IMR-90 (cell line): ENCODE measurements at places on chromosomes 3 and 15. TPM values are rescaled to one million over a fixed set of nuclear protein-coding genes. Genes with fewer than 3 reads are reported as not detected.

DNA sequence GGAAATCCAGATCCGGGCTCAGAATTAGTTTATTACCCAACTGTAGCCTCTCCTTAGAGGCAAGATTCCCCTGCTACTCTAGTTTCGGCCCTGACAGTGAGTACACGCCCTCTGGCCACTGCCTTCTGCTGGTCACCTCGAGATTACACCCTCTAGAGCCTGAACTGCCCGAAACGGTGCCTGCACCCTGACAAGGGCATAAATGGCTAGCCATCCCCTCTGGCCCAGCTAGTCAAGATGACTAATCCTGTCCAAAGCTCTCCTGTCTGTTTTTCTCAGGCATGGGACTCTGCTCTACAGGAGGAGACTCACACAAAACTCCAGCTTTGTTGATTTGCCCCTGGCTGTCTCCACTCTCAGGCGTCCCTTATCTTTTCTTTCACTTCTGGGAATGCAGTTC is 150.5 kb upstream of the UBE2E2 start:
- DNase-seq, result no peak

GRCh38 chr3:168186293-168186983 is 90.7 kb upstream of the GOLIM4 start:
- DNase-seq, result peak; percentile 16

The THAP10 gene
- 2.8 and 3.0 TPM in 2 replicates for polyA plus RNA-seq

- peak; percentile 54 for DNase-seq
These were observed 476.3 kb downstream of the RBMS3 start for GRCh38 chr3:29757054-29757777.

The DNAH1 gene
- 3.8 and 4.0 TPM in 2 replicates for polyA plus RNA-seq

The CTXND1 gene
- not detected in 2 replicates for polyA plus RNA-seq

DNA sequence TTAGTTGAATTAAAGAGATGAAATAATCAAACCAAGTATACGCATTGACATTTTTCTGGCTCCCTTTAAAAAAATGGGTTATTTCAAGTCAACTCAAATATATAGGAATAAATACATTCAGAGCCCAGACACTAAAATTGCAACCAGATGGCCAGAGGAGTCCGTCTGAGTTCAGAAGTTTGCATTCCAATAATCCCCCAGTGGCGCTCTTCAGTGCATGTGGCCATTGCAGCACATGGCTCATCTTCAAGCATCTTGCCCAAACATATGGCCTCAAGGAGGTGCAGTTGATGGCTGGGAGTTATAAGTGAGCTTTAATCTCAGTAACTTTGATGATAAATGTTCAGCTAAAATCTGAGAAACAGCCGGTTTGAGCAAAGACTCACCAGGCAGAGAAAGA is 295.8 kb upstream of the LRRN1 start:
- no peak for DNase-seq

GRCh38 chr3:140093742-140094141 is 158.8 kb downstream of the CLSTN2 start:
- peak; percentile 46 for DNase-seq

The DPPA2 gene
- not detected in 2 replicates for polyA plus RNA-seq

The PP2D1 gene
- polyA plus RNA-seq, result not detected in 2 replicates

DNA sequence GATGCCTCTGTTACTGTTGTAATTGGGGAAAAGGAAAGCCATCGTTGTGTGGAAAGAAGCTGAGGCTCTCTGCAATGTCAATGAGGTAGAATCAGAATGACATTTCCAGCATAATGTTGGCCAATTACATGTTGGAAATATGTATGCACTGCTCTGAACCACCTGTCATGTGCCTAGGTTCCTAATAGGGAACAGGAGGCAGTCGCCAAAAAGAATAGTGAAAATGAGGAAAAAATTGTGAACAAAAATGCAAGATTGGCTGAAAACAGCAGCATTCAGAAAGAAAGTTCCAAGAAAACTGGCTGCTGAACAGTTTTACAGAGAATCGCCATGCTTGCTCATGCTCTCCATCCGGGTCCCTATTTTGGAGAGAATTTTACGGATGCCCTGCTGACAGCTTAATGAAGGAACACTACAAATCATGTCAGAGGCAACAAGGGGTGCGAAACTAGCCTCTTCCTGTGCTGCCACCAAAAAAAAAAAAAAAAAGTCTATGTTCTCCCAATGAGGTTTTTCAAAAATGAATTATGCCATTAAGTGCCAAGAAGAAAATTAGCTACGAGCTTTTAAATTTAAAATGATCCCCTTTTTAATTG is 305.9 kb upstream of the ARRDC4 start:
- no peak for DNase-seq

The ATP13A5 gene
- polyA plus RNA-seq, result not detected in 2 replicates

DNA sequence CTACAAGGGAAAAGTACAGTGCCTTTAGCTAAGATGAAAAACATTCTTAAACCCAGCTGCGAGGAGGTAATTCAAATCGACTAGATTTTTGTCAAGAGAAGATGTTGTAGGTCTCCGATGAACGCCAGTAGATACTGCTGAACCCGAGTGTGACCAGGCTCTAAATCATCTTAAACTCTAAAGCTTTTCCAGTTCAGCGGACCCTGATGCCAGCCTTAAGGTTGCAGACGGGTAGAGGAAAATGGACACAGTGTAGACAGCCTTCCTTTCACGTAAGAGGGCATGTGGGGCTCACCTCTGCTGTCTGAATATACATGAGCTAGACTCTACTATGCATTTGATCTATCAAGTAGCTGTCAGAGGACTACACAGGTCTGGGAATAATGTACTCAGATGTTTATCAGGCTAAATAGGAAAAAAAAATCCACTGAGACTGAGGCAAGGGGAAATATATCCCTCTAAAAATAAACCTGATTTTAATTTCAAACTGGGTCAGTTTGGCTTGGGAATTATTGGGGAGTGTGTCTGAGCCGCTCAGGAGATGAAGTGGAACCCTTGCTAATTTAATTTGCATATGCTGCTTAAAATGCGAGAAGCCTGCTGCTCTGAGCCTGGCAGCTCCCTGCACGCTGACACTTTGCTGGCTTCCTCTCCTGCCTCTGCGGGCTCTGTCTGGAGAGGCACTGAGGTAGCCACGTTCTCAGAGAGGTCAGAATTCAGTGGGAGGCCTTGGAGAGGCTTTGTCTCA is 151.9 kb downstream of the CADPS start:
- DNase-seq, result no peak

DNA sequence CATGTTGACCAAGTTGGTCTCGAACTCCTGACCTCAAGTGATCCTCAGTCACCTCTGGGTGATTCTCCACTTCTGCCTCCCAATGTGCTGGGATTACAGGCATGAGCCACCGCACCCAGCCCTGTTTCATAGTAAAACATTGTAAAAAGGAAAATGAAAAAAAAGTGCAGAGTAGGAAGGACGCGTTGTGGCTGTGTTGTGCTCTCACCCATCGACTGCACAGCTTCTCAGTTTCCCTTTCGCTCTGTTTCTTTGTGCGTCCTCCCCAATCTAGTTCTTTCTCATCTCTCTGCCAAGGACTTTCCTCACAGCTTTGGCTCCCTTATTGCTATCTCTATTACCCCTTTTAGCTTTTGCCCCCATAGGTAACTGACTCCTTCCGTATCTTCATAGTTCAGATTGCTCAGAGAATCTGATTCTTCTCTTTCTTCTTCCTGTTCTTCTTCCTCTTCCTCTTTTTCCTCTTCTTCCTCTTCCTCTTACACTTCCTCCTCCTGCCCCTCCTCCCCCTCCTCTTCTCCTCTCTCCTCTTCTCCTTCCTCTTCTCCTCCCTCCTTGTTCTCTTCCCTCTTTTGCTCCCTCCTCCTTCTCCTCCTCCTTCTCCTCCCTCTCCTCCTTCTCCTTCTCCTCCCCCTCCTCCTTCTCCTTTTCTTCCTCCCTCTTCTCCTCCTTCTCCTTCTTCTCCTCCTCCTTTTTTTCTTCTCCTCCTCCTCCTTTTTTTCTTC is 81.1 kb upstream of the VGLL4 start:
- no peak for DNase-seq

GRCh38 chr3:149519912-149520311 is 45.4 kb downstream of the TM4SF4 start:
- no peak for DNase-seq

- peak; percentile 38 for DNase-seq
These were observed 26.8 kb upstream of the RPL29 start for GRCh38 chr3:52022323-52023100.

- DNase-seq, result peak; percentile 68
These were observed 20.7 kb upstream of the FEM1B start for GRCh38 chr15:68256675-68257450.
